Activated T-helper 1 cell treated with anti-CD3 and anti-CD28 coated beads, Interleukin-12 subunit alpha, Interleukin-12 subunit beta, Interleukin-2, Interleukin-4 antibody, amounts not matched to agents 30 ng/mL and 10 ng/mL and 1 ng/mL, durations not matched to agents 14 hours and 24 hours and 36 hours (primary cell): ENCODE measurements at places on chromosomes 13 and 19. TPM values are rescaled to one million over a fixed set of nuclear protein-coding genes. Genes with fewer than 3 reads are reported as not detected.

DNA sequence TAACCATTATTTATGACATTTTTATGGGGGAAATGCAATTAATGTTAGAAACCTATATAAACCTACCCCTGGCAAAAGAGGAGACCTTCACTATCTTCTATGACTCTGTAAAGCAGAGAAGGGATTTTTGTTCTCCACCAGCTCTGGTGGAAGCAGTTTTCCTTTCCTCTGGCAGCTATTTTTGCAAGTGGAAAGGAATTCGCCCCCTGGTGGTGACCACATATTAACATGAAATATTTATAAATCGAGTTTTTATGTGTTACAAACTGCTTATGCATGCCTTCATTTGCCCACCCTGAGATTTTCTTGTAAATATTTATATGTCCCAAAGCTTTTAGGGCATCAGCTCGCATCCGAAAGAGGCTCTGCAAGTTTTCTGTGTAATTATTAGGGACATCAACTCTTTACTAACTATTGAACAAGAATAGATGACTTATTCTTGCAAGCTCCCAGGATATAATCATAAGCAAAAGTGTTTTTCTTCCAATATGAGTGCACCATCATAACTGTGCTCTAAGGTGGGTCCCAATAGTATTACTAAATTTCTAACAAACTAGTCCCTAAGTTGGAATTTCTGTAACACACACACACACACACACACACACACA, 62.4 kb downstream of the SERTM1 start:
- no peak for DNase-seq

DNA sequence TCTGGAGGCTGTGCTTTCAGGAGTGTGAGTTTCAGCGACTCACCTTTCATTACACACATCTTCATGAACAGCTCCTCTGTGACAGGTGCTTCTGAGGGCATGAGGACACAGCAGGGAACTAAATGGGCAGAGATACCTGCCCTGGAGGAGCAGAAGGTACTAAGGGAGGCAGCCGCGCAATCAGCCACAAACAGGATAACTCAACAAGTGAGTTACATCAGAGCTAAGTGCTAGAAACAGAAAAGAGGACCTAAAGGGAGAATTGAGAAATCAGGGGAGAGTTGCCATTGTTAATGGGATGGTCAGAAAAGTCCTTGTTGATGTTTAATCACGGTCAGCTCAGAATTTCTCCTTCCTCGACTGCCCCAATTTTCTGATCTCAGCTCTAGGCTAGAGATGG, 42.5 kb downstream of the SYDE1 start:
- no peak for DNase-seq

ZNF442 gene
- total RNA-seq: 0.39 and 0.47 TPM in 2 replicates

DNA sequence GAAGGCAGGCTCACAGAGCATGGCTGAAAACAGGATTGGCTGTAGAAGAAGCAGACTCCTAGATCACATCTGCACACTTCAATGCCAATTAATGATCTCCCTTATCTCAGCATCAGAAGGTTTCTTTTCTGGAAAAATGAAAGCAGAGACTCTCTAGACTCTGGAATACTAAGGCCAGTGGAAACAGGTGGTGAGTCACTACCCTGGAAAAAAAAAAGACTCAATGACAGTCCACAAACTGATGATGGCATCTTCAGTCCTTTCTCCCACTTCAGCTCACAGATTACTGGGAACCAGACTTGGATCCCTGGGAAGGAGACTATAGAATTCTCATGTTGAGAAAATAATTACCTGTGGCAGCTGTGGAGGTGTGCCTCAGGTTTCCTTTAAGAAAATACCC, 47.5 kb upstream of the MBNL2 start:
- no peak for DNase-seq

LRRC25 gene
- total RNA-seq: not detected in 2 replicates

DNA sequence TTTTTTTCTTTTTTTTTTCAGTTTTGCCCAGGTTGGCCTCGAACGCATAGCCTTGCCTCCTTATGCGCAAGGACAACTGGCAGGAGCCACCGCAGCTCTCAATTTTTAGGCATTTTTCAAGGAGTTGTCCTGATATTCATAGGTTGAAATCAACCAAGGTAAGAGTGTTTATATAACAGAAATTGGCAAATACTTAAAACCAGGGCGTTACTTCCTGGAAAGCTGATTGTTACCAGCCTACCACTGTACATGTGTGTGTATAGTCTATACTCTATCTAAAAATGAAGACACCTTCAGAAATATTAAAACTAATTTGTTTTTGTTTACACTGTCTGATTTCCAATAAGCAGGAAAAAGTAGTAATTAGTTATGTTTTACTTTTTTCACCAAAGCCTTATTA, 39.2 kb downstream of the GPC6 start:
- no peak for DNase-seq

DNA sequence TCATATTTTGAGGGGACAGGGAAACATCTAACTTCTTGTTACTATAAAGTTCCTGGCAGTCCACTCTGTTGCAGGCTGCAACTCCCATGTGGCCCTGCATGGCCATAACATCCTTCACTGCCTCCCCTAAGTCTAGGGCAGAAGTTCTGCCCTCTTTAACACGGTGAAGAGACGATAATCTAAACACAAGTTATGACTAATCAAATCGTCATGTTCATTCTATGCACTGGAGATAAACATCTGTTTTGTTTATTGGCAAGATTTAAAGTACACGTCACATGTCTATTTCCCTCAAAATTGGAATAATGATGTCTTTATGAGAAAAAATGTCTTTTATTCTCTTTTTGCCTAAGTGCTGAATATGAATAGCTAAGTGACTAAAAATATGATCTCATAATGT, 1629.4 kb downstream of the PCDH9 start:
- no peak for DNase-seq
